ENCODE measurements at places on chromosomes 5 and 9. TPM values are rescaled to one million over a fixed set of nuclear protein-coding genes. Genes with fewer than 3 reads are reported as not detected.

The PCDH1 gene
- not detected for total RNA-seq

The OR1Q1 gene
- not detected for total RNA-seq

The GRAMD2B gene
- 3.3 TPM for total RNA-seq

The GCNT1 gene
- 7.7 TPM for total RNA-seq

The TMEM252 gene
- total RNA-seq: not detected

The PRLR gene
- not detected for total RNA-seq

All from activated CD8-positive, alpha-beta T cell treated with anti-CD3 and anti-CD28 coated beads, Interleukin-2, amount 10 ng/mL, durations not matched to agents 7 days and 5 days (primary cell).